DMS79 treated with DMSO at 0.1 percent for 48 hours (cell line): ENCODE measurements at places on chromosomes 6 and 20.

DNA sequence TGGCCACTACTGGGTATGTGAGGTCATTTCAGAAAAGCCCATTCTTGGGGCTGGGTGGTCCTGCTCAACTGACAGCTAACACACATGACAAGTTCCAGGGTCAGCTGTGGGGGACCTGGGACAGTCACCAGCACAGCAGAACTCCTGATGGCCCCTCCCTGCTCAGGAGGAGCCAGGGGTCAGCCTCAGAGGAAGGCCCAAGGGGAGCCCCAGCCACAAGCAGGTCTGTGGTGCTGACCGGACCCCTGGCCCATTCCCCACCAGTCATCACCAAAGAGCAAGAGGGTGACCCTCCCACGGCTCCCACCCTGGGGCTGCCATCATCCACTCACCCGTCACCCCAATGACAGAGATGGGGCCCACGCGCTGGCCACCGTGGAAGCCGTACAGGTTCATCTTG, 18.0 kb downstream of the CYP21A2 start:
- no peak for DNase-seq

DNA sequence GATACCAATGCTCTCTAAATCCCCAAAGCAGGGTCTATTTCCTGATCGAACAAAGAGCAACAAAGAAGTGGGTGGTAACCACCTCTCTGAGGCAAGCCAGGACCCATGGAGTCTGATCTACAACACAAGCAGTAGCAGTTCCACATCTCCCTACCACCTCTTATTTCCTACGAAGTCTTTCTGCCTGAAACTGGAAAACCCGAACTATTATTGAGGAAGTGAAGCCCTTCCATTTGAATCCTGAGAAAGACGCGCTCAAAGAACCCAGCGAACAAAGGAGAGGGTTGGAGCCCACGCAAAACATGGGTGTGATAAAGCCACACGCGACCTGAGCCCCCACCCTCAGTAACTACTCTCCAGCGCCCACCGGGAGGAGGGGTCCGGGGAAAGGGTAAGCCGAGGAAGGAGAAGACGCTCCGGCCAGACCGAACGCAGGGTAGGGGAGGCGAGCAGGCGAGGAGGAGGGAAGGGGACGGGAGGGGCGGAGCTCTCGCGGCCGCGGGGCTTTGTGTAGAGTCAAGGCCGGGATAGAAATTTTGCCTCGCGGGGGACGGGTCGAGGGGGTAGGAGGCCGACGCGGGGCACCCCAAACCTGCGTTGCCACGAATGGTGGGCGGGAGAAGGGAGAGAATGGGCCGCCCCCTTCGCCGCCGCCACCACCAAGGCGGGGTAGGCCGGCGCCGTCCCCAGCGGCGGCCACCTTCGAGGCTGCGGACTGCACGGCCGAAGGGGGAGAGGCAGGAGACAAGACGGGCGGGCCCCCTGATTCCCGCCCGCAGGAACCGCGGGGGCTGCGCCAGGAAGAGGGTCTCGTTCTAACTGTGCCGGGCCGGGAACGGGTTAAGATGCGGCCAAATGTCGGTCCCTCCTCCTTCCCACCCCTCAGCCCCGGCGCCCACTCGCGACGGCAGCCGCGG, 802 bp downstream of the HDAC2 start:
- peak; percentile 60 for DNase-seq

GRCh38 chr6:112289038-112289566, 34.7 kb upstream of the LAMA4 start:
- DNase-seq: no peak

DNA sequence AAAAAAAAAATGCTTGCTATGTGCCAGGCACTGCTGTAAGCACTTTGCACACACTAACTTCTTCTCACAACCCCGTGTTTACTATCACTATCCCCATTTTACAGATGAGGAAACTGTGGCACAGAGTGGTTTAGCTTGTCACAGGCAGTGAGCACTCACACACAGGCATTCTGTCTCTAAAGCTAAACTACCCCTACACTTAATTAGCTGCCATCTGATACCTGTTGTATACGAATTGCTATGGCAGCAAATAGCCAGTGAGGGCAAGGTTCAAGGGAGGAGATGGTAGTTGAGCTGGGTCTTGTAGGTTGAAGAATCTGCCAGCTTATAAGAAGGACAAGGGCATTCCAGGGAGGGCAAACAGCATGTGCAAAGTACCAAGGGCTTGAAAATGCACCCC, 5.2 kb downstream of the TNNC2 start:
- no peak for DNase-seq

GRCh38 chr6:7617801-7618764, 28.1 kb downstream of the SNRNP48 start:
- peak; percentile 57 for DNase-seq
